Cardiac muscle cell (in vitro differentiated cells and primary cell): ENCODE measurements at places on chromosomes 4 and X. TPM values are rescaled to one million over a fixed set of nuclear protein-coding genes. Genes with fewer than 3 reads are reported as not detected.

GRCh38 chrX:105706041-105706440 is 116.3 kb upstream of the NRK start:
- peak; percentile 67 for DNase-seq

- DNase-seq, result no peak
Observed at GRCh38 chr4:125650557-125650956, 335.8 kb downstream of the FAT4 start.

DNA sequence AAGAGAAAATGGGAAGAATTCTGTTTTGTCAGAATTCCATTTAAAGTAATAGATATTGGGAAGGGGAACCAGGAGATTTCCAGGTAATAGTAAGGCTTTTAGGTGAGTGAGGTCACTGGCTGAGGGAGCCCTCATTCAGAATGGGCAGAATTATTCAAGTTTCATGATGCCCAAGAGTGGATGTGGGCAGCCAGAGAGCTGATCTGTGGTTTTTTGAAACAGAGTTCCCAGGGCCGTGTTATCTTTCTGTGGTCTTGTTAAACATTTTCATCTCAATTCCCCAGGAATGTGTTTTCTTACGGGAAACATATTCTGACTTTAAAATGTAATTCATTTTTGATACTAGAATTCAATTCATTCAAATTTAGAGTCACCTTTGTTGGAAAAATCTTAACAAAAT is 182.0 kb upstream of the AADAT start:
- no peak for DNase-seq

DNA sequence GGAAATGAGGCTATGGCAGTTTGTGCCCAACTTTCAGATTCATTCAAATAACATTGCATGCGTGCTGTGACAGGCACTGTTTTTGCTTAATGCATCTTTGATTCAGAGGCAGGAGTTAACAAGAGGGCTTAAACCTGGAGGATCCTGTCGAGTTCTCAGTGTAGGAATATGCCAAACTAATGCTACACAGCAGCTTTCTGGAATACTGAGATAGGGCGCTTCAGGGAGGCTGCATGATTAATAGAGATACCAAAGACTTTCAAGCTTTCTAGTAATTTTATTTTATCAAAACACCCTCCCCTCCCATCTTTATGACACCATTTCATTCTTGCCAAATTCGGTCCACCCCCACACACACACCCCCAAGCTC is 636 bp upstream of the TIMM8A start:
- DNase-seq, result no peak

- DNase-seq, result no peak
Observed at GRCh38 chr4:119189638-119190037, 22.9 kb upstream of the USP53 start.

GRCh38 chrX:155544881-155545280 is 67.9 kb downstream of the TMLHE start:
- no peak for DNase-seq

The KLB gene
- not detected in 2 replicates for total RNA-seq

The USP26 gene
- not detected in 2 replicates for total RNA-seq

The MTNR1A gene
- total RNA-seq, result 0.60 TPM in 1 of 2 replicates, not detected in the other

The NAP1L2 gene
- 7.5 and 8.8 TPM in 2 replicates for total RNA-seq
